D721Med (cell line): ENCODE measurements at places on chromosomes 5 and 9.

- no peak for DNase-seq
Measured at GRCh38 chr5:162026803-162027202, 40.8 kb upstream of the GABRG2 start.

DNA sequence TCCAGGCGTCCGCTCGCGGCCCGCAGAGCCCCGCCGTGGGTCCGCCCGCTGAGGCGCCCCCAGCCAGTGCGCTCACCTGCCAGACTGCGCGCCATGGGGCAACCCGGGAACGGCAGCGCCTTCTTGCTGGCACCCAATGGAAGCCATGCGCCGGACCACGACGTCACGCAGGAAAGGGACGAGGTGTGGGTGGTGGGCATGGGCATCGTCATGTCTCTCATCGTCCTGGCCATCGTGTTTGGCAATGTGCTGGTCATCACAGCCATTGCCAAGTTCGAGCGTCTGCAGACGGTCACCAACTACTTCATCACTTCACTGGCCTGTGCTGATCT lies 294 bp downstream of the ADRB2 start:
- DNase-seq: no peak

GRCh38 chr5:39264528-39264927 lies 45.2 kb upstream of the FYB1 start:
- DNase-seq: no peak

DNA sequence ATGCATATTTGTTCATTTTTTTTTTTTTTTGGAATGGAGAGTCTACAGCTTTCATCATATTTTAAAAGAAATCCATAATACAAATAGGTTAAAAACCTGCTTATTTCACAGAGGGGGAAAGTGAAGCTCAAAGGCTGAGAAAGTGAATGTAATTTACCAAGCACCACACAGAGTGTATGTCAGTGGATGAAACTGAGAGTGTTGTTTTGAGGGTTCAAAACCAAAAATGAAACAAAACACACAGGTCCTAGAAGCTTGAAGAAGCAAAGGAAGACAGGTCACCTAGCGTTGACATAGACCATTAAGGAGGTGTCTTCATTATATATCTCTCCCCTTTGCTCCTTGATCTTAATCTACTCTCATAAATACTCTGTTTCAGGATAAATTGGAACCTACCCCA lies 7.5 kb downstream of the NMUR2 start:
- no peak for DNase-seq

DNA sequence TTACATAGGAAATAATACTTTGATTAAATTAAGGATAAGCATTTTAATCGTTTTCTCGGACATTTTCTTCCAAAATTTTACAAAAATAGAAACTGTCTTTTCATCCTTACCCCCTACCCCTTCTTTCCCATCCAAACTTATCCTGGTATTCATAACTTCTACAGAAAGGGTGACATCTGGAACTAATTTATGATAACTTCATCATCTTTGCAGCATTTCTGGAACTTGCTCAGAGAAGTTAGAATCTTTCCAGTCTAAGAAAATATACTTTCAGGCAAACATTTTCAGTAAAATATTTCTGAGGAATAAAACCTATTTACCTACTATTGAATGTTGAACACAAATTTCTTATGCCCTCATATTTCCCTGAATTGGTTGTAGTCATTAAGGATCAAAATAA lies 309.0 kb downstream of the MAN2A1 start:
- DNase-seq: no peak

DNA sequence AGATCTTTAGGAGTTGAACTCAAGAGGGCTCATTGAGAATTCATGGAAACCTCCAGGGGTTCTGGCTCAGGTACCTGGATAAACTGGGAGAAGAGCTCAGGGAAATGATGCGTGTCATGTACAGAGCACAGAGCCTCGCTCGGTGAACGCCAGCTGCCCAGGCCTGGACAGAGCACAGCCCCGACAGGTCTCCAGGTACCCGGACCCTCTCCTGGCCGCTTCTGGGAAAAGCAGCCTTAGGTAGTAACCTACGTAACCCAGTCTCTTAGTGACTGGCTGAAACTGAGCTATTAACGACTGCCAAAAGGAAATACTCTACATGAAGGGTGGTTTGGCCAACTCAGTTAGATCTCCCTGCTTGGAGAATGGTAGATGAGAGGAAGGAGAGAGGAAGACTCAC lies 157.4 kb downstream of the TTLL11 start:
- DNase-seq: no peak

DNA sequence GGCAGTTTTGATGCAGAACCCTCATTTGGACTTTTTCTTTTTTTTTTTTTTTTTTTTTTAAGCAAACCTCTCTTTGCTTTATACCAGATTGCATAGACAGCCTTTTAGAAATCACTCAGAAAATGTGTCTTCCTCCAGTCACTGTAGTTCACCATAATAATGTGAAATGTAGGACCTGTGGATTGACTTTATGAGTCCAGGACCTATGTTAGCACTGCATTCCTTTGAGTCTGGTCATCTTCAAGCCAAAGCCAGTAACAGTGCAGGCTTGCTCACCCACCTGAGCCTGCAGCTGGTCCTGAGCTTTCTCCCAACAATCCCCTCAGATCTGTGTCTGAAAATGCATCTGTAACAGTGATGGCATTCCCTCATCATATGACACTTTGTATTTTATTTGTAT lies 110.7 kb upstream of the NFIL3 start:
- no peak for DNase-seq

DNA sequence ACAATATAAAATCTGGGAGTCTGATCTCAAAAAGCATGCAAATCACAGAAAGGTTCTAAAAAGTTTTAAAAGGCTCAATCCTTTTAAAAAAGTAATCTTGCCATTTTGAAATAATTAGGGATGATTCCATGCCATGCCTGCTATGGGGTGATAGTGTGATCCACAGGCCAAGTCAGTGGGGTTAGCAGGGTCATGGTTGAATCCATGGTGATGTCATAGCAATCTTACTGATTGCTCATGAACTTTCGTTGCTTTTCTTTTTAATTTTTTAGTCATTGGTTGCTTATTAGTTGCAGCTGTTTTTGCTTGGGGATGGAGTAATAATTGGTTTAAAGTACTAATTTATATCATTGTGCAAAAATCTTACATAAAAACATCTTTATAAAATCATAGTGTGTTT lies 485.0 kb downstream of the ENC1 start:
- DNase-seq: no peak

GRCh38 chr5:129244478-129244877 lies 149.9 kb downstream of the ISOC1 start:
- DNase-seq: no peak

GRCh38 chr9:134618163-134618832 lies 23.3 kb upstream of the COL5A1 start:
- DNase-seq: no peak

GRCh38 chr9:119370816-119371215 lies 1.6 kb upstream of the BRINP1 start:
- DNase-seq: no peak

- no peak for DNase-seq
Measured at GRCh38 chr9:68492806-68493205, 47.9 kb downstream of the TMEM252 start.

GRCh38 chr9:135482015-135482754 lies 2.6 kb downstream of the PPP1R26 start:
- DNase-seq: no peak

- DNase-seq: no peak
Measured at GRCh38 chr9:126591083-126591482, 22.6 kb upstream of the LMX1B start.

GRCh38 chr5:87541676-87542075 lies 128.9 kb upstream of the CCNH start:
- no peak for DNase-seq

GRCh38 chr5:136094189-136094912 lies 38.3 kb upstream of the SMAD5 start:
- DNase-seq: no peak

DNA sequence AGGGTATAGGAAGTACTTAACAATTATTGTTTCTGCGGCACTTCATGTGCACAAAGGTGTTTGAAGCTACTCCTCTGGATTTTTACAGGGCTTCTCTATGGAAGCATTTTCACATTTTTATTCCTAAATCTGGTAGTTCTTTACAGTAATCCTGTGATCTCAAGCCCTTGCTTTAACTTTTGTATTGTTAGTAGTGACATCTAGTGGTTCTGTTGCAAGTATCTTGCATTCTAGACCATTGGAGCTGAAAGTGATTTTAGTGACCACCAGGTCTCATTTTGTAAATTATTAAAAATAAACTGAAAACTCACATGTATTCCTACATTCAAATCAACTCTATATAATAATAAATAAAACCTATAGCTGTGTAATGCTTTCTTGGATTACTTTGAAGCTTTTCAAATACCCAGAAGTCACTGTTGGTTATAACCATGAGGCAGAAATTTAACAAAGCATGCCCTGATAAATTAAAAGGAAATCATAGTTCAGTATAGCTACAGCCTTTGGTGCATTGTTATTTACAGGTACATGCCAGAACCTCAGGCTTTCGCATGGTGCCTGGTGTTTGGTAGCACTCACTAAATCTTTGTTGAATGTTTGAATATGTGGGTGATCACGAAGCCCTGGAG lies 18.9 kb downstream of the RPS23 start:
- no peak for DNase-seq

GRCh38 chr5:85388770-85389169 lies 1004.1 kb upstream of the EDIL3 start:
- no peak for DNase-seq

DNA sequence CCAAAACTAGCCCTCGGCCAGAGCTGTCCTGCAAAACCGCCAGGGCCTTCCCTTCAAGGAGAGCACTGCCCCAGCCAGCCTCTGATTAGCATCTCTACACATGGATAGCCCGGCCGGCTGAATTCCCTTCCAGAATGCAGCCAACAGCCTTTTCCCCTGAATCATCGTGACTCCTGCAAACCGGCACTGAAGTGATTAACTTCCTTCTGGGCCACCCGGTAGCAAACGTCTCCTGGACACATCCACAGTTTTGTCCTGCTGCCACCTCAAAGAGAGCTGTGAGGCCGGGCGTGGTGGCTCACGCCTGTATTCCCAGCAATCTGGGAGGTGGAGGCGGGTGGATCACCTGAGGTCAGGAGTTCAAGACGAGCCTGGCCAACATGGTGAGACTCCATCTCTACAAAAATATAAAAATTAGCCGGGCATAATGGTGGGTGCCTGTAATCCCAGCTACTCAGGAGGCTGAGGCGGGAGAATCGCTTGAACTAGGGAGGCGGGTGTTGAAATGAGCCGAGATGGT lies 21.1 kb upstream of the EEIG1 start:
- no peak for DNase-seq

- no peak for DNase-seq
Measured at GRCh38 chr9:111803924-111804323, 9.2 kb upstream of the SHOC1 start.

- no peak for DNase-seq
Measured at GRCh38 chr5:56269216-56269927, 36.2 kb upstream of the ANKRD55 start.

DNA sequence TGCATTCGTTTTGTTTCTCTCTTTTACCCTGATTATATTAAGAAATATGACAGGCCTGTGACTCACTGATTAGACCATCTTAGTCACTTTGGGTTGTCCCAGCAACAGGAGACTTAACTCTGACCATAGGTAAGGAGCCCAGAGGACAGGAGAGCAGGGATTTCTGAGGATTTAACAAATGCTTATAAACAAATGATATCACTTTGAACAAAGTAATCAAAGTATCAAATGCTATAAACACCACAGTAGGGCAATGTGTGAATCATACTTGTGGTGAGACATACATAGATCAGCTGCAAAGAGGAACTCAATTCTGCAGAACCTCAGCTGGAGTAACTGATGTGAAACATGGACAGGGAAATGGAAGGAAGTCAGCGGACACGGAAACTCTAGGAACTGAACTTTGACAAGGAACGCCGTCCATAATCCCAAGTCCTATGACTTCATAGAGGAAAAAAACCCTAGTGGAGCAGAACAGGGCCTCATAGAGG lies 190.6 kb upstream of the MSX2 start:
- no peak for DNase-seq

- DNase-seq: no peak
Measured at GRCh38 chr5:135393691-135394090, 5.3 kb downstream of the MACROH2A1 start.

GRCh38 chr5:143174714-143175398 lies 228.6 kb downstream of the NR3C1 start:
- no peak for DNase-seq

- no peak for DNase-seq
Measured at GRCh38 chr5:28710360-28710759, 1672.0 kb upstream of the CDH9 start.

GRCh38 chr5:158606233-158606632 lies 493.5 kb downstream of the EBF1 start:
- DNase-seq: no peak

DNA sequence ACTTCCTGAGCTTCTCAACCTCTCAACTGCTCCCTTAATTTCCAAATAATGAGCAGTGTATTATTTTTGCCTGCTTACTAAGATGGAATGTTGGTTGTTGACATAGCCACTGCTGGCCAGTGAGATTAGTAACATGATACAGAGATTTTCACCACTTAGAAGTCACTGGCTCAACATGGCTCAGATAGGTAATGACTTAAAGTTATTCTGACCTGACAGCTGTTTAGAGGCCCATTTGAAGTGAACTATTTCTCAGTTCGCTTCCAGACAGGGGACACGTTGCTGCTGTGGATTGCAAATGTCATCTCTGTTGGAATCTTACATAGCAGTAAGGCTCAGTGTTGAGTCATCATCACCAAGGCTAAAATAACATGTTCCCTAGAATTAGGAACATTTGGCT lies 490.2 kb downstream of the TLE4 start:
- no peak for DNase-seq
